ENCODE measurements at places on chromosomes 6 and 20.

GRCh38 chr6:138492113-138492512 lies 7.2 kb downstream of the NHSL1 start:
- no peak for DNase-seq

GRCh38 chr6:167996424-167997199 lies 859 bp upstream of the KIF25 start:
- DNase-seq, result no peak

DNA sequence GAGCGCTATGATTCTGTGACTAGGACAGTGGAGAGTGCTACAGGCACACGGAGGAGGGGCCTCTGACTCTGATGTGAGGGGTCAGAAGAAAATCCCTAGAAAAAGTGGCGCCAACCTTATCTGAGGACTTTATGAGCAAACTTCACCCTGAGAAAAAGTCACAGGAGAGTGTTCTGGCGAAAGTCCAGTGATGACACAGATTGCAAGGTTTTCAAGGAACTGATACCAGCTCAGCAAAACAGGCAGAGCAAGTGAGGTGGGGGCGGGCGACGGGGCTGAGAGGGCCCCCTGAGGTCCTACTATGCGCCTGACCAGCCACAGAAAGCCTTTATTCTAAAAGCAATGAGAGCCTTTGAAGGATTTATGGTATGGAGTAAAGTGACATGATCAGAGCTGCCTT lies 73.3 kb downstream of the SLC22A23 start:
- peak; percentile 21 for DNase-seq

- no peak for DNase-seq
Observed at GRCh38 chr6:12923644-12924235, 207.2 kb downstream of the PHACTR1 start.

DNA sequence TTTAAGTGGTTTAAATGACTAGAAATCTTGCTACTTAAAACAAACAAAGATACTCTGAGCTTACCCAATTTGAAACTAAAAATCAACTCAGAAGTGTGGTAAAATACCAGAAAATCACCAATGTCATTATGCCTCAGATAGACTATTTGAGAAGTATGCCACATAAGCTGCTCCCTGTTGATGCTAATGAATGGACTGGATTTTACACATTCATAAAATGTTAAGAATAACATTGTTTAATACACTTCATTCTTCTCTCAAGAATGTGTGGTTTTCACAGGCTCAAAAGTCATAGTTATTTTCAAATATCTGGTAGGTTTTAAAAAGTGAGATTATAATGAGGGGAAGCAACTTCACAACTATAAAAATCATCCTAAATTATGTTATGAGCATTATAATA lies 170.6 kb downstream of the TASP1 start:
- DNase-seq, result no peak

All from MG63 (cell line).